Activated T-cell treated with anti-CD3 and anti-CD28 coated beads, Interleukin-2, amount 50 U/mL, for 1 hour (primary cell): ENCODE measurements at places on chromosomes 12 and 14.

DNA sequence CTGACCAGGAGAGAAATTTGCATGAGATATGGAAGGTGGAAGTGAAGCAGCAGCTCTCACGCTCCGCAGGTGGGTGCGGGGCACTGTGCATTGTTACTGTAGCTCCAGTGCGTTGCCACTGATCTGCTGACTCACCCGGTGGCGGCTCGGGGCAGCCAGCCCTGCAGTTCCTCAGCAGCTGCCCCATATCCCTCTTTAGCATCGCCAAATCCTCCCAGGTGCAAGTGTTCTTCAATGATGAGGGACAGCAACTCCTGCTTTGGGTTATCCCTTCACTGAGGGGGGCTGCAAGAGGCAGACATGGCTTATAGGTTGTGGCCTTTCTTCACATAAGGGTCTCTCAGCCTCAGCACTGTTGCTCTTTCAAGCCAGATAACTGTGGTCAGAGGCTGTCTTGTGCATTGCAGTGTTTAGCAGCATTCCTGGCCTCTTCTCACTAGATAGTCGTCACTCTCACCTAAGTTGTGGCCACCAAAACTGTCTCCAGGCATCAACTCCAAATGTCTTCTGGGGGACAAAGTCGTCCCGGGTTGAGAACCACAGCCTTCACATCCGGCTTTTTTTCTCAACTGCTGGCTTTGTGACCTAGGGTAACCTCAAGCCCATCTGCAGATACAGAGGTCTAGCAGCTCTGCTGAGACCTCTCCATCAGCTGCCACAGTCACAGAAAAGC is 180.8 kb downstream of the EFCAB11 start:
- DNase-seq: peak; percentile 64

- peak; percentile 56 for DNase-seq
Measured at GRCh38 chr14:22112004-22112403, 438.4 kb upstream of the OR4E1 start.

- DNase-seq: no peak
Measured at GRCh38 chr12:25797386-25797785, 161.1 kb upstream of the RASSF8 start.

DNA sequence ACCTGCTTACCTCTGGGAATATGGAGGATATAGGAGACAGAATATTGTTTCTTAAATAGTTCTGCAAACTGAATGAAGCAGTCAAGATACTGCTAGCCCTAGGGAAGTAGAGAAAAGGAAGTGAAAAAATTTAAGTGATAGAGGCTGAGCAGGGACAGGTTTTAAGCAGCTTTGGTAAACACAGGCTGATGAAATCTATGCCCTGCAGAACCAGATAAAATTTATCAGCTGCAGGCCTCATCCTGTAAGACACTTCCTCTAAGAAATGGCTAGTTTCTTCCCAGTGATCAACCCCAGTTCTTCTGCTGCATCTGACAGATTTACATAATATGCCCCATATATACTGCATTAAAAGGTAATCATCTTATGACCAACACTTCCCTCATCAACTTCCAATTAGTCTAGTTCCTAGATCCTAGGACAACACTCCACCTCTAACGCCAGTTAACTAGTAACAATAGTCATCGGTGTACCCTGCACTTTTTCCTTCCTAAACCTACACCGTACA is 1.3 kb upstream of the ESYT1 start:
- no peak for DNase-seq

DNA sequence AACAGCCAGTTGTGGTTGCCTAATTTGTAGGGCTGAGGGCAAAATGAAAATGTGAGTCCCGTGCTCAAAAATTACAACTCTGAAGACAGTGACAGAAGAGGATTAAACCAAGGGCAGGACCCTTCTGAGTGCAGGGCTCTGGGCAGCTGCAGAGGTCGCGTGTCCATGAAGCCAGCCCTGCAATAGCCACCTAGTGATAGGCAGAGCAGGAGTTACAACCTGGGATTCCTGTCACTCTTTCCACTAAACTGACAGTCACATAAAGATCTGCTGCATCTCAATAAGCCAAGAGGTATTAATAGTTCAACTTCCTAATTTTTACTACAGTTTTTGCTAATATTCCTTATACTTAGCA is 94.1 kb downstream of the SLC2A13 start:
- no peak for DNase-seq

DNA sequence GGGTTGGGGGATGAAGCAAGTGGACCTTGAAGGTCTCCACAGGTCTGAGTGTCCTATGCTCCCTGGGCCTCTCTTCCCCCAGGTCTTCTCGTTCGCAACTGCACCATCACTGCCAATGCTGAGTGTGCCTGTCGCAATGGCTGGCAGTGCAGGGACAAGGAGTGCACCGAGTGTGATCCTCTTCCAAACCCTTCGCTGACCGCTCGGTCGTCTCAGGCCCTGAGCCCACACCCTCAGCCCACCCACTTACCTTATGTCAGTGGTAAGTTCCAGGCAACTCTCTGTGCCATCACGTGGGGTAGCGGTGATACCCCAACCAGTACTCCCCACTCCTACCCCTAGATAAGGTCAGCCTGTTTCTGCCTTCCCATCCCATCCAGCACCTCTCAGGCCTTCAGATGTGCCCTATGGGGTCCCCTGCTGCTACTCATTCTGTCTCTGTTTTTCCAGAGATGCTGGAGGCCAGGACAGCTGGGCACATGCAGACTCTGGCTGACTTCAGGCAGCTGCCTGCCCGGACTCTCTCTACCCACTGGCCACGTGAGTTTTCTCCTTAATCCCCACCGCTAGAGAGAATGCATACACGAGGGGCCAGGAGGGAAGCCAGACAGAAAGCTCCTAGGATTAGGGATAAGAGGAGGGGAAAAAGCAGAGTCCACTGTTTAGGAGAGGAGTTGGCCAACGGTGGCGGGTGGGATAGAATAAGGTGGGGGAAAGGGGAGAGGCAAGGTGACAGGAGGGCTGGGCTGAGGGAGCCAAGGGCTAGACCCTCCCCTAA is 1.6 kb upstream of the TAPBPL start:
- no peak for DNase-seq
